ELR (cell line): ENCODE measurements at places on chromosomes 1 and 21.

DNA sequence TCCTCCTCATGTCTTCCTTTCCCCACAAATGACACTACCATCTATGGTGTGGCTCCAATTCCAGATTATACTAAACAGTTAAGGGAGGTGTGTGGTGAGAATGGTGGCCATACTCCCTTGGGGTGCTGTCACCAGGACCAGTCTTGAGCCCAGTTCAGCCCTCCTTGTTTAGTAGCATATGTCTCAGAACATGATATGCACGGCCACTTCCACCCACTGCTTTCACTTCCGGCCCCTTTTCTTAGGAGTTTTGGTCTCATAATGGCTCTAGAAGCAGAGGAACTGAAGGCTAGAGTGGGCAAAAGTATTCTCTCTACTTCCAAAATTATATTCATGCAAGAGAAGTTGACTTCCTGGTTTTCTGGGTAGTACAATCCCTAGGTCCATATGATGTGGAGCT is 45.3 kb upstream of the CACNA1E start:
- no peak for DNase-seq

- DNase-seq, result no peak
Measured at GRCh38 chr21:43355266-43355924, 71.5 kb downstream of the SIK1 start.

DNA sequence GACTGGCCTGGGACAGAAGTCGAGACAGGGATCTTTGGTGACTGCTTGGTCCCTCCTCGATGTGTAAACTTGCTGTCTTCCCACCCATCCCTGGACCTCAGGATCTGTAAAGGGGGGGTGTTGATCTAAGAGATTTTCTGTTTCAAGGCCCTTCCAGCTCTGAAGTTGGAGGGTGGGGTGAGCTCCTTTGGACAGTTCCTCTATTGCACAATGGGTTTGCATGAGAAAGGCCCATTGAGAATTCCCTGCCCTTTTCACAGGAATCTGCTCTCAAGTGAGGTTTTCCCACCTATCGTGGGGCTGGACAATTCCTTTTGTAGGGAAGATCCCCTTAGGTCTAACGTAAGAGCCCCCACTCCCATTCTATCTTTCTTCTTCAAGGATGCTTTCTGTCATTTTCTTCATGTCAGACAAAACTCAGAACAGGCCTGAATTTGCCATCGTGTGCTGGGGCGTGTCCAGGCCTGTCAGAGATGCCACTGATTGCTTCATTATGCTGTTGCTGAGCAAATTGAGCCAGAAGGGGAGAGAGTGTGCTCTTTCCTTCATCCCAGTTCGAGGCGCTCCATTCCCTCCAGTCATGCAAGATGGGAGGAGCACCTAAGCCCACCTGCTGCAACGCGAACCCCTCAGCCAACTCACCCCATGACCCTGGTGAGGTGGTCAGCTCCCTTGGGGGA is 149.9 kb upstream of the IGSF21 start:
- DNase-seq, result no peak

- DNase-seq, result no peak
Measured at GRCh38 chr1:12468323-12468722, 149.7 kb downstream of the DHRS3 start.

DNA sequence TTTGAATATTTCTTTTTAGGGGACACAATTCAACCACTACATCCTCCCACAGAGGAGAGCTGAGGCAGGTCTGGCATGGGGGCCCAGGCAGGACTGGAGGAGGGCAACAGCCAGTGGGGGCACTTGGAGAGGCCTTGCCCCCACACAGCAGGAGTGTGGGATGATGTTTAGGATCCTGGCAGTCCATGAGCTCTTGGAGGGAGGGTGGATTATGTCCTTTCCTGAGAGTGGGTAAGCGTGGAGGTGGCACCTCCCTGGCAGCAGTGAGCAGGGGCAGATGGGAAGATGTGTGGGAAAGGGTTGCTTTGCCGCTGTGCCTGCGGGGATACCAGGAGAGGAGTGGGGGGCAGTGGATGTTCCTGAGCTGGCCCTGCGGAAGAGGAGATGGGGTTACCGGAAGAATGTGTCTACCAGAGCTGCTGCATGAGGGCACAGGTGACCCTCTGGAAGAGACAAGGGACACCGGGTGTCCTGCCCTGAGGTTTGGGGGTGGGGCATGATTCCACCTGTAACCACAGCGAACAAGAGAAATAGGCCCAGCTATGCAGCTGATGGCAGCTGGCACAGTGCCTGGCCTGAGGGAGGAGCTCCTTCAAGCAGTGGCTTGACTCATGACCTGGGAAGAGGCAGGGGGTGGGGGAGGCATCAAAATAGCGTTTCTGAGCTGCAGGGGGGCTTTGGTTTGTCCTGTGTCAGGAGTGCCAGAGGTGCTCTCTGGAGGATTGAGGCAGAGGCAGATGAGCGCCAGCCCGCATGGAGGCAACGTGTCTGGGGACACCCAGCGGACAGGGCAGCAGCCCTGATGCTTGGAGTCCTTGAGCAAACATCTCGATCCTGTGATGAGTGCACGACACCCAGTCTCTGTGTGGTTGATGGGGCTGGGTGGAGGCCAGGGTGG is 123.9 kb upstream of the TMPRSS2 start:
- DNase-seq, result peak; percentile 69

DNA sequence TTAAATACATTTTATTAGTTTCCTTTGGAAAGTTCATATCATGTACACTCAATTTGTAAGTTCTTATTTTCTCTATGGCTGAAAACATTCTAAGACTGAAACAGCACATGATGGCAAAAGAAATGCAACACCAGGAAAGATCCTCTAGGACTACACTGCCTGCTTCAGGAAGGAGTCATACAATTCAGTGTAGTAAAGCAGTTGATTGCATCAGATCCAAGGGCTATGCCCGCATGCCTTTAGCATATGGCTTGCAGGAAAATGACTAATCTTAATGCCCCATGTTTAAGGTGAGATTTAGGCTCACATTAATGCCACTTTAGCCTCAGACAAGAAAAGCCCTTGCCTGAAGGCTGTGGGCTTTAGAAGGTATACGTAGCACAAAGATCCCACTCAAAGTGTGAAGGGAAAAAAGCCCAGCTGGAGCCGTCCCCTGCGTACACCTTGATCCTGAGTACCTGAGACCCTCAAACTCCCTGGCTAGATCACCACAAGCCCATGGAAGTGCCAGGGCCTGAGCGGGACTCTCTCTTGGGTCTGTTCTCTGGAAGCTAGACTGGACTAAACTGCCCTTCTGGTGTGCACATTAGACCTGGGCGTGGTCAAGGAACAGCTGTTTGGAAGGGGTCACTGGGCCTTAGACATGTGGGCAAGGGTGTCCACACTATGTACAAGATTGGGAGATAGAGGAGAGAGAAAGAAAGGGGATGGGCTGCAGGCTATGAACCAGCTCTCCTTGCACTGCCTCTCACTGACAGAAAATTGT is 52.9 kb downstream of the ESRRG start:
- peak; percentile 55 for DNase-seq

GRCh38 chr1:177928194-177928593 is 41.7 kb downstream of the SEC16B start:
- DNase-seq, result peak; percentile 65

DNA sequence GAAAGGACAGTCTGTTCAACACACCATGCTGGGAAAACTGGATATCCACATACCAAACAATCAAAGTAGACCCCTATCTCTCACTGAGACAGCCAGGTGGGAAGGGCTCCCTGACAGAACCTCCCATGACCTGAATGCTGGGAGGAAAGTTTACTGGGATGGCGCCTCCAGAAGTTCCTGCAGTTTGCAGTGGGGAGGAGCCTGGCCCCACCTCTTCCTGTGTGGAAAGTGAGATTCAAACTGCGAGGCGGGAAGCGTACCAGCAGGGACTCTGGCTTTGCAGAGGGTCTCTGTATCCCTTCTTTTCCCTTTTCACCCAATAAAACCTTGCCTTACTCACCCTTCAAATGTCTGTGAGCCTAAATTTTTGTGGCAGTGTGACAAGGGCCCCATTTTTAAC is 190.7 kb downstream of the HHIPL2 start:
- no peak for DNase-seq

DNA sequence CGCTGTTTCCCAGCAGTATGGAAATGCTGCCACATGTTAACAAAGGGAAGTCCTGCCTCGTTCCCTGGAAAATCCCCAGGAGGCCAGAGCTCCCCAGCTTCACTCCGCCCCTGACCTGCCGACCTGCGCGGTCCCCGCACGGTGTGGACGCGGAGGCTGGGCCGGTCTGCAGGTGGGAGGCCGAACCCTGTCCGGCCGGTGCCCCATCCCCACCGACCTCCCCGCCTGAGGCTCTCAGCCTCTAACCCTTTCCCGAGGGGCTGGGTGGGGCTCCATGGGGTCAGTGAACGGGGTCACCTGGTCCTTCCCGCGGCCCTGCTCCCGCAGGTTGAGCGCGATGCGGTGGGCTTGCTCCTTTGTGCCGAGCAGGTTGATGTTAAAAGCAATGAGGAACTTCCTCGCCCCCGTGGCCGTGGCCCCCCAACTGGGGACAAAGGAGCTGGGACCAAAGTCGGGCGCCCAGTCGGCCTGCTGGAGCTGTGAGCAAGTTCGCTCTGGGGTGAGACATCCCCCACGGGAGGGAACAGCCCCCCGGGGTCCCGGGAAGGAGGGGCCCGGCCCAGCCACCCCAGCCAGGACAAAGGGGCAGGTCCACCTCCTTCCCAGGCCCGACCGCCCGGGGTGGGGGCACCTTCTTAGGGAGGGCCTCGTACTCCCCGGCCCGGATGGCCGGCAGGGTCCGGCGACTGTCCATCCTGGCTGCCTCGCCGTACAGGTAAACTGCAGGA is 4.0 kb downstream of the FTCD start:
- DNase-seq, result no peak

GRCh38 chr1:196403803-196404690 is 204.2 kb downstream of the KCNT2 start:
- DNase-seq, result no peak
